Osteoblast (primary cell): ENCODE measurements at places on chromosomes 1 and 21. TPM values are rescaled to one million over a fixed set of nuclear protein-coding genes. Genes with fewer than 3 reads are reported as not detected.

Gene ALDH9A1
- 118 and 119 TPM in 2 replicates for total RNA-seq

DNA sequence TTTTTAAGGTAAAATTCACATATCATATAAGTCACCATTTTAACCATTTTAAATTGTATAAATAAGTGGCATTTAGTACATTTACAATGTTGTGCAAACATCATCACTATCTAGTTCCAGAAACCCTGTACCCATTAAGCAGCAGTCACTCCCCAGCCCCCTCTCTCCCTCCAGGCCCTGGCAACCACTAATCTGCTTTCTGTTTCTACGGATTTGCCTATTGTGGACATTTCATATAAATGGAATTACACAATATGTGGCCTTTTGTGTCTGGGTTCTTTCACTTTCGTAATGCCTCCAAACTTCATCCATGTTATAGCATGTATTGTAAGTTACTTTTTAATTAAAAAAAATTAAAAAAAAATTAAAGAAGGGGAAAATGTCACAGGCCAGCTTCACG is 58.0 kb upstream of the RAB3GAP2 start:
- no peaks in the 10 kb centered on the region for H3K27me3 ChIP-seq
- no peaks in the 10 kb centered on the region for H3K4me1 ChIP-seq
- no peak for DNase-seq
- H3K27ac ChIP-seq: no peak overlapping the region
- no peaks in the 10 kb centered on the region for H3K36me3 ChIP-seq

DNA sequence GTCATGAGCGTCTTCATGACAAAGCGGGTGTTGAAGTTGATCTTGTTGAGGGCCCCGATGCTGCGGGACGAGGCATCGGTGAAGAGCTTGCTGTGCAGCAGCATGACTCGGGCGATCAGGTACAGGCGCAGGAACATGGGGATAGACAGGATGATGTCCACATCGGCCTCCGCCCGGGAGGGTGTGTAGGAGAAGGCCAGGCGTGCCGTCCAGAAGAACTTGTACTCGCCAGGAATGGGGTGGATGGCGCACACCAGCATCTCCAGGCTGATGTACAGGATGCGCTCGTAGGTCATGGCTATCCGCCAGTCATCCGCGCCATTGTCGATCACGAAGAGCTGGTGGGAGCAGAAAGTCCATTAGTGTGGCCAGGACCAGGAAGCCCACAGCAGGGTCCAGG is 98.0 kb downstream of the KCNN3 start:
- DNase-seq: no peak
- no peak overlapping the region for H3K27ac ChIP-seq
- H3K4me3 ChIP-seq: no peak overlapping the region
- H3K4me1 ChIP-seq: peaks cover 3% of the 10 kb centered on the region
- peaks cover 24% of the 10 kb centered on the region for H3K27me3 ChIP-seq

Gene OR2T33
- not detected in 2 replicates for total RNA-seq
